EH (cell line): ENCODE measurements at places on chromosomes 4 and X.

DNA sequence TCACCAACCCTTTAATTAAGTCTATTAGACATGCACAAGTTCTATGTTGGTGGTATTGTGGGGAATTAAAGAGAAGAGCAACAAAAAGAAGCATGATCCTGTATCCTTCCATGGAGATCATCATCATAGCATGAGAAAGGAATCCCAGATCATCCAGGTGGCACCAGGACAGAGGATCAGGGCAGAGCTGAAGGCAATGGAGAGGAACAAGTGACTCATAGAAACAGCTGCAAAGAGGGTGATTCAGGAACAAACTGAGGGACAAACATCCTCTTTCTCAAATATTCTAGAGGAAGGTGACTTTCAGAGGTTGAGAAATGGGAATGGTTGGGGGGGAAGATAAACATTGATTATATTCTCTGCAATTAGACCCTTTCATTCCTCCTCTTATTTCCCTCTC lies 105.5 kb upstream of the OTUD4 start:
- DNase-seq, result peak; percentile 17

- DNase-seq, result peak; percentile 4
These were observed 8.8 kb downstream of the INTU start for GRCh38 chr4:127641524-127641923.

DNA sequence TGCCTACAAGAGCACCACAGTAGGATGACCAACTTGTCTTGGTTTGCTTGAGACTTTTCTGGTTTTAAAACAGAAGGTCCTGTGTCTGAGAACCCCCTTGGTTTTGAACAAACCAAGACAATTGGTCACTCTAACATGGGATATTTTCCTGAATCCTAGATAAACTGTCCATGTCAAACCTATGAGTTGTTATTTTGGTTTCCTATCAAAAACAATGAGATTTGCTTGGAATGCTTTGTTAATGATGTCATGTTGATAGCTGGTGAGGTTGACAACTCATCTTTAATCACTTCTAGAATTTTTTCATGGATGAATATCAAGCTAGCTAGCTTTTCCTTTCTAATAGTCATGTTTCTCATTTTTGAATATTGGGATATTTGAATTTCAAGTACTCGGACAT lies 518.3 kb upstream of the ARX start:
- no peak for DNase-seq

DNA sequence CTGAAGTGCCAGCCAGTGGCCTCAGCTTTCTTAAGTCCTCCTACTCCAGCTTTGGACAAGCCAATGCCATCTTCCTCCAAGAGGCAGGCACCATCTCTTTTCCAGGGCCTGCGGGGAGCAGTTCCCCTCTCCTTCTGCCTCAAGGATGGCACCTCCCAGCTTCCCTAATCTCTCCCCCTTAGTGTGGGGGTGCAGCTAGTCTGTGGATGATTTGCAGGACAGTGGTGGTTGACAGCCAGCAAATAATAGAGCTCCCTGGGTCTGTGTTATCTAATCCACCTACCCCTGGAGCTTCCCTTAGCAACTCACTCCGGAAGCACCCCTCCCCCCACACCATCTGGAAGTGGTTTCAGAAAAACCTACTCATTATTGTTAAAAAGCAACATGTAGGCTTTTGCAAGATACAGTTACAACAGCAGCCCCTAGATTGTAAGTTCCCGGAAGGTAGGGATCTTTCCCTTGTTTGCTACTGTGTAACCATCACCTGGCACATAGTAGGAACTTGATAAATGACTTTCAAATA lies 247.1 kb downstream of the BCOR start:
- peak; percentile 70 for DNase-seq

DNA sequence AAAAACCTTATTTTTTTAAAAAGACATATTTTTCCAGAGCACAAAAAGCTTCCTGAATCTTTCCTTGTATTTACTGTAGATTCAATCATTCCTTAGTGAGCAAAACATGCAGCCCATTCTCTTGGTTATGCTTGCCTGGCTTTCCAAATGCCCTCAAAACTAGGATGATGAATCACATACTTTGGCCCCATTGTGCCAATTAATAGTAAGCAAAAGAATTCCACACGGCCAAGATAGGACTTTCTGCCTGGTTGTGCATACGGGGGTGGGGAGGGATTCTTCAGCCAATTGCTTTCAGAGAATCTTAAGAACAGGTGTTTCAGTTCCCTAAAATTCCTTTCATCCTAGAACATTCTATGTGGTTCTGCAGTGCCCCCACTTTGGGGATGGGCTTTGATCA lies 7.0 kb downstream of the RAI2 start:
- no peak for DNase-seq

- DNase-seq, result peak; percentile 67
These were observed 30.7 kb downstream of the SPARCL1 start for GRCh38 chr4:87498446-87498900.

DNA sequence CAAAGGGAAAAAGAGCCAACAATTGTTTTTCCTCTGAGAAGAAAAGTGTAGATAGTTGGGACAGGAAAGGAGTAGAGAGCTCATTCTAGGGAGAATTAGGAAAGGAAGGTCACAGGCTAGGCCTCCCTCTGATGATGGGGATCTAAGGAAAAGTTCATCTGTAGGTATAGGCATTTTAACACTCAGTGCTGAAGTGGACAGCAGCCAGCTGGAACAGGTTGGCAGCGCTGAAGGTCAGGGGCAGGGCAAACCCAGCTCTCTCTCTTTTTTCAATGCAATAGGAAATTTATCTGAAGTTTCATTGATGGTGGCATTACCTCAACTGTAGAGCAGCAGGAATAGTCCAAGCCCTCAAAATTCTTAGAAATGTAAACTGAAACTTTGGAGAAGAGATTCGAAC lies 98.5 kb upstream of the ETNPPL start:
- peak; percentile 42 for DNase-seq

- no peak for DNase-seq
These were observed 40.9 kb upstream of the EOLA2 start for GRCh38 chrX:149979126-149979644.

DNA sequence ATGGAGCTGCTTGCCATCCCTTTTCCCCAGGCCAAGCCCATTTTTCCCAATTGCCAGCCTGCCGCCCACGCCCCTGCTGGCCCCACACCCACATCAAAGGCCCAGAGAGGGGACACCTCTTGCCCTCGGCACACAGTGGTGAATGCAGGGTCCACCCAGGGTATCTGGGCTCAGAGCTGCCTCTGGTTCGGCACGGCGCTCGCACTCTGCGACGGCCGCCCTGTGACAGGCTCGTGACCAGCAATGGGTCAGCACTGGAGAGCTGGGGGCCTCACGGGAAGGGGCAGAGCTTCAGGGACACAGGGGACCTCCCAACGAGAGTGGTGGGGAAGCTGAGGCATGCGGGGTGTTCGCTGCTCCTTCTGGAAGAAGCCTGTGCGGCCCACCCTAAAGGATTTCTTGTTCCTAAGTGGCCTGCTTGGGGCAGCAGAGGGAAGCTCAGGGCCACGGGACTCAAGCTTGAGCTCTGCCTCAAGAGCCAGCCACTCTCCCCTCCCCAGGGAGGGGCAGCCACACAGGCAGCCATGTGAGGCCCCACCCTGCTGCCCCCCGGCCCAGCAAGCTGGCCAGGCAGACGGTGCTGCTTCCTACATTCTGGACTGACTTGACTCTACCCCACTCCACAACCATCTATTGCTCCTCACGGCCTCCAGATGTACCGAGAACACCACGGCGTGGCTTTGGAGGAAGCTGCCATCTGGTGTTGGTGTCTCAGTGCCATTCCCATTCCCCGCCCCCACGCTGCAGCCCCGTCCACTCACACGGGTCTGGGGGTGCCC lies 73.7 kb downstream of the ABLIM2 start:
- DNase-seq, result no peak

GRCh38 chr4:159047478-159048165 lies 55.3 kb upstream of the RAPGEF2 start:
- DNase-seq, result peak; percentile 62

GRCh38 chr4:124997991-124998390 lies 285.5 kb upstream of the ANKRD50 start:
- DNase-seq, result no peak

DNA sequence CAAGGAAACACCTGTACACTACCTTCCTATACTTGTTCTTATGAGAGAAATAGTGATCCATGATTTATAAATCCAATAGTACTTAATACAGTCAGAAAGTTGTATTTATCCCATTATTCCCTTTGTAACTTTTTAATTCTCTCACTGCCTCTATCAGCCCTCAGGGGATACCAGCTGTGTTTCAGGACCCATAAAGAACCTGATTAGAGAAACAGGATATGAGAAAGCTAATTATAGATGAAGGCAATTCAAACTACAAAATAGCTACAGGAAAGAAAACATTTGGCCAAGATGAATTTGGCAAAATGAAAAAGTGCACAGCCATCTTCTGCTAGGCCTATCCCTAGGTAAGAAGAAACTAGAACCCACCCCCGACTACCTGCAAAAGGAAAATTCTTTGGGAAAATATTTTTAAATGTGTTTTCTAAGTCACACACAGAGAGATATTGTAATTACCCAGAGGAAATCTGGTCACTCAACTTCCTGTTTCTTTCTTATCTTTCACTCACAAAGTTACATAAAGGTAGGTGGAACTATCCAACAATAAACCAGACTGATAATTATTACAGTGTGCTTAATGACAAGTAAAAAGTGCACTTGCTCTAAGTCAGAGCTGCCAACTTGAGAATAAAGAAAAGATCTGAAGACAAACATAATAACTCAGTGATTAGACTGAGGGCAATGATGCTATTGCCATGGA lies 836.5 kb upstream of the HTR2C start:
- no peak for DNase-seq

DNA sequence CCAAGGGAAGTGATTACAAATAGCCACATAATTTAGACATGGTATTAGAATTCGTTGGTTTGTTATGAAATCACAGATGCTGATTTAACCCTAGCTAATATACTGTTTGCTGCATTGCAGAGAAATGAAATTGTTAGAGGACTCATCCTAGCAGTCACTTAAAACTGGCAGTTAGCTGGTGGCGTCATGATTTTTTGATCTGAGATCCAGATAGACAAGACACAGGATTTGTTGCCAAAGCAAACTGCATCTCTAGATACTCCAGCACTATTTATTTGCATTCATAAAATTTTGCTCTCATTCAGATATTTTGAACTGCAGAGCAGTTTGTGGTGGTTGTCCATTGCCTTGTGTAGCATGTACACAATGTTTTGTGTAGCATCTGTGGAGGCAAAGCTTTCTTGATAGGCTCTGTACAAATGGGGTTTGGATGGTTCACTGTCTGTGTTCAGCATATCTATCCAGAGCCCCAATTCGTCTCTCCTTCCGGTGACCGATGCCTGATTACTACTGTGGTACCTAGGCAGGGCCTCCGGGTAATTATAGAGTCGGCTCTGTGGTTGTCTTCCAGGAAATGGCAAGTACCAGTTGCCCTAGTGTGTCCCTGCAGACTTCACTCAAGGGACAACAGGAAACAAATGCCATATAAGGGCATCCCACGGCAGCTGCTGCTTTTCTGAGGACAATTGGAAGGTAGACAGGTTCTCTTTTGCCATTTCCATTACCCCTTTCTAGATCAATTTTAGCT lies 30.1 kb upstream of the SPARCL1 start:
- DNase-seq, result no peak

- no peak for DNase-seq
These were observed 77.7 kb downstream of the OPHN1 start for GRCh38 chrX:68355629-68355920.

DNA sequence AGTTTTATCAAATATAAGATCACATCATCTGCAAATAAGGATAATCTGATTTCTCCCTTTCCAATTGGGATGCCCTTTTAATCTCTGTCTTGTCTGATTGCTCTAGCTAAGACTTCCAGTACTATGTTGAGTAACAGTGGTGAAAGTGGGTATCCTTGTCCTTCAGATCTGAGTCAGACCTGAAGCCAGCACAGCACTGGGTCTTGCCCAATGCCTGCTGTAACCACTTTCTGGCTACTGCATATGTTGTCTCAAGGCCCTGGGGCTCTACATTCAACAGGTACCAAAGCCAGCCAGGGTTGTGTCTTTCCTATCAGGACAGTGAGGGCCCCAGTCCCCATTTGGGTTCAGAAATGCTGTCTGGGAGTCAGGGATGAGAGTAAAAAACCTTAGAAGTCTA lies 90.3 kb downstream of the CYSLTR1 start:
- DNase-seq, result no peak

DNA sequence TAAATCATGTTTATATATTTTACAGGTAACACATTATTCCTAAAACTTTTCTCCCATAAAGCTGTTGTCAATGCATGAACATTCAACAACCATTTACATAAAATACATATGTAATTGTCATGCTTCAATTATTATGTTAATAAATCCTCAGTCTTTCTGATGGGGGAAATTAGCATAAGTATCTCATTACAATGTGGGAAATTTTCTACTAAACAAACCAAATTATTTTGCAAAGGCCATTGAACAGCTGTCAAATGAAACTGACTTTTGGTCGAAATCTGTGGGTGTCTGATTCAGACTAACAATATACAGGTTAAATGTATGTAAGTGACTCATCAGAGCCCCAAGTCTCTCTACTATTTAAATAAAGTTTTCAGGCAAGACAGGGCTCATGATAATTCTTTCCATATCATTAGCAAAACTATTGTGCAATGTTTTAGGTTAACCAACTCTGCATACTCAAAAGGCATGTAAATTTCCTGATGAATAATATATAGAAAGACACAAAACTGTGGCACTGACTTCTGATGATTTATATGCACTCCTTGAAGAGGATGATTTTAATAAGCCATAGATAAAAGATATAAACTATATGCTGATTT lies 795.3 kb upstream of the AADAT start:
- DNase-seq, result no peak

DNA sequence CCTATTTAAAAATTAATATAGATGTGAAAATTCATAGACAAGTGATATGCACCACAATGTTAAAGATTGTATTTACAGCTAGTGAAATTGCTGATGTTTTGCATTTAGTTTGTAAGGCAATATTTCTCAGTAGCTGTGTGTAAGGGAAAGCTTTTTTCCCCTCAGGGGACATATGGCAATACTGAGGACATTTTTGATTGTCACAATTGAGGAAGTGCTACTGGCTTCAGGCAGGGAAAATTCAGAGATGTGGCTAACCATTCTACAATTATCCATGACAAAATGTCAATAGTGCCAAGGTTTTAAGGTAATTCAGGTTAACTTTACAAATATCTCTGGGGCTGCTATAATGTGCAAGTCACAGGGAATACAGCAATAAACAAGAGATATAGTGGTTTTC lies 66.1 kb upstream of the IL15 start:
- DNase-seq, result no peak

GRCh38 chr4:80206521-80207171 lies 9.3 kb downstream of the PRDM8 start:
- DNase-seq, result no peak

DNA sequence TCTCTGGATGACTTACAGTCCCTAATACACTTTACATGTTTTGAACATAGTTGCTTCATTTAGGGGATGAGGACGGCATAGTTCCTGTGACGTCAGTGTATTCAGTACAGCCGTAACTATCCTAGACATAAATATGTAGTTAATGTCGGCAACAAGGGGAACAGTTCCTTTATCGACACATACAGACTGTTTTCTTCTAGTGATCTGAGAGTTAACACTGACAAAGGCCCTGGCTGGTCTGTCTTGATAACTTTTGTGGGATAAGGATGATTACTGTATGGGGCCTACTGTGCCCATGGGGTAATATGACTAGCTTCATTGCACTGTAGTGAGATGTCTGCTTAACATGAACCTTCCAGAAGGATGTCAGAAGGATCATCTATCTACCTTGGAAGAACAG lies 131.2 kb downstream of the ZNF518B start:
- no peak for DNase-seq

GRCh38 chrX:22059775-22060174 lies 27.6 kb downstream of the PHEX start:
- peak; percentile 17 for DNase-seq

- no peak for DNase-seq
These were observed 144.9 kb downstream of the C4orf33 start for GRCh38 chr4:129240816-129241215.

GRCh38 chr4:172963498-172964294 lies 204.9 kb upstream of the GALNT7 start:
- no peak for DNase-seq
